ENCODE measurements at places on chromosomes 2 and 18.

DNA sequence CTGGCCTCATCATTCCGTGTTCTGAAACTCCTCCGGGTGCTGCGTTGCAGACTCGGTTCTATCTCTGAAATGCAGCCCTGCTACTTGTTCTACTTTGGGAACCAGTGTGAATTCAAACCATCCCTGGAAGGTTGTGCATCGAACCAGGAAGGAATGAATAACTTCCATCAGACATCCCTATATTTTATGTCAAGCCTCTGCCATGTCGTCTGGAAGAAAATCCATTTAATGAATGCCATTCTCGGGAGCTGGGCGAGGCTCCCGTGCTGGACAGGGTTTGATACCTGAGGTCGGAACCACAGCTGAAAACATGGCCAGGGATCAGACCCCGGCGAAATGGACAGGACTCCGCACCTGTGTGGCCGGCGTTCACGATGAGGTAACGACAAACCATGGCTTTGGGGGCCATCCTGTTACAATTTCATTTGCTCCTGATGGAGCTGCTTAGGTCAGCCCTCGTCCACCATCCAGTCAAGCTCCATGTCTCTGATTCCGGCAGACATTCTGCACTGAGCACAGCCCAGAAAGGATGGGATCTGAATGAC, 821.6 kb downstream of the GALR1 start:
- no peak for DNase-seq

GRCh38 chr2:172073518-172073917, 11.8 kb upstream of the DLX1 start:
- DNase-seq: no peak

GRCh38 chr2:45935791-45936622, 284.5 kb downstream of the PRKCE start:
- peak; percentile 65 for DNase-seq

GRCh38 chr18:58102875-58103274, 58.8 kb downstream of the NEDD4L start:
- DNase-seq: no peak

DNA sequence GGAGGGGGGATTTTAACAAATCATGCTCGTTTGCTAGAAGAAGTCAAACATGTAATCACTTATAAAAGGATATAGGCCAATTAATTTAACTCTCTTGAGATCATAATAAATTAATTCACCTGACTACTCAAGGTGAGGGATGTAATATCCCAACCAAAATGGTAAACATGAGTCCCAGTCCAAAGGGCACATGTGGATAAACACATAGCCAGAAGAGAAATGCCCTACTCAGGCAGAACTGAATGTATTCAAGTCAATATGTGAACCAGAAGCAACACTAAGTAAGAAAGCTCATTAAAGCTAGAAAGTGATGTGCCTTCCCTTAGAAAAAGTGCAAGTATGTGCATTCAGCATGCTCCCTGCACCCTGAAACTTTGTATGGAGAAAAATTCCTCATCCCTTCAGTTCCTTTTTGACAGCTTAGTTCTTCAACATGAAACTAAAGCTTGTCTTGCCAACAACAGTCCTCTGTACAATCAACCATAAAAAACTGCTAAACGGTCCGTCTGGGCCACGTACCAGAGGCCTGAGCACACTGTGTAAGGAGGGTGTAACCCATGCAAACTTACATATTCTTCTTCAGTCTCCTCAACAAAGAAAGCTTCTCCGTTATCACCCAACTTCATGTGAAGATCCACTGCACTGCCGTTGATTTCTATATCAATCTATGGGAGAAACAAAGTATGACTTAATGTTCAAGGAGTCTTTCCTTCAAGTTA, 58.9 kb downstream of the LPIN2 start:
- DNase-seq: no peak

GRCh38 chr2:191866195-191866594, 19.3 kb upstream of the CAVIN2 start:
- no peak for DNase-seq

DNA sequence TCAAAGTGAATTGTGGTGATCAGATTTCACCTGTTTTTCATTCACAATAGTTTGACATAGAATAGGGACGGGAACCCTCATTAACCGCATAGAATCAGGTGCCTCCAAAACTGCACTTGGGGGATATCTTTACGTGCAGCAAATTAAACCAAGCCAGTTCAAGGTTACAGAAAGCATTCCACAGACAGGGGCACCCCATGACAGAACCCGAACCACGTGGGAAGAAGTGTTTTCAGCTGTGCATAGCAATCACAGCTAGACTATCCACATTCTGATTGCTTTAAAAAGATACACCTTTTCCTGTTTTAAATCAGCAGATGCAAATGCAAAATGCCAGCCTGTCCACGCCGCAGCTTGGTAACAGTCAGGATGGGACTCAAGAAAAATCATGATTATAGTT, 205.8 kb downstream of the ANAPC1 start:
- DNase-seq: no peak

DNA sequence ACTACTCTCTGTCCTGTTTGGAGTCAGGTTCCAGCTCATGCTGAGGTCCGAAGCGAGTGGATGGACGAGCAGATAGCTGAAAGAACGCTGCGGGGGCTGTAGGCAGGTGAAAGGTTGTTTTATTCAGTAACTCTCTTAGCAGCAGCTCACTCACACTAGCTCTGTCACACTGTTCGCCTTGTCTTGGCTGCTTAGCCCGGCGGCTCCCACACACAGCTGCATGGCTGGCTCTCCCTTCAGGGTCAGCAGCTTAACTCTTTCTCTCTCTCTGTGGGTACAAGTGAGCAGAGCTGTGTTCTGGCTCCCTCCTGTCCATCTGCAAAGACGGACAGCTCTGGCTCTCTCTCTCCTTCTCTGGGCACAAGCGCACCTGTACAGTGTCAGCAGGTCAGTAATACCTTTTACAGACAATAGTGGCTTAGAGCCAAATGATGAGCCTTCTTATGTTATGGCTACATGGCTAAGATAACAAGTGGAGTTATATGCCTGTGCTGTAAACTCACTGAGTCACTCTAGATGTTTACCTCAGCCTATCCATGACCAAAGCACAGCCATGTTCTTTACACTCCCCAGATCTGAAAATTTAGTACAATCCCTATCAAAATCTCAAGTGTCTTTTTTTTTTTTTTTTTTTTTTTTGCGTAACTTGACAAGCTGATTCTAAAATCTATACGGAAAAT, 149.3 kb downstream of the GALNT1 start:
- no peak for DNase-seq

DNA sequence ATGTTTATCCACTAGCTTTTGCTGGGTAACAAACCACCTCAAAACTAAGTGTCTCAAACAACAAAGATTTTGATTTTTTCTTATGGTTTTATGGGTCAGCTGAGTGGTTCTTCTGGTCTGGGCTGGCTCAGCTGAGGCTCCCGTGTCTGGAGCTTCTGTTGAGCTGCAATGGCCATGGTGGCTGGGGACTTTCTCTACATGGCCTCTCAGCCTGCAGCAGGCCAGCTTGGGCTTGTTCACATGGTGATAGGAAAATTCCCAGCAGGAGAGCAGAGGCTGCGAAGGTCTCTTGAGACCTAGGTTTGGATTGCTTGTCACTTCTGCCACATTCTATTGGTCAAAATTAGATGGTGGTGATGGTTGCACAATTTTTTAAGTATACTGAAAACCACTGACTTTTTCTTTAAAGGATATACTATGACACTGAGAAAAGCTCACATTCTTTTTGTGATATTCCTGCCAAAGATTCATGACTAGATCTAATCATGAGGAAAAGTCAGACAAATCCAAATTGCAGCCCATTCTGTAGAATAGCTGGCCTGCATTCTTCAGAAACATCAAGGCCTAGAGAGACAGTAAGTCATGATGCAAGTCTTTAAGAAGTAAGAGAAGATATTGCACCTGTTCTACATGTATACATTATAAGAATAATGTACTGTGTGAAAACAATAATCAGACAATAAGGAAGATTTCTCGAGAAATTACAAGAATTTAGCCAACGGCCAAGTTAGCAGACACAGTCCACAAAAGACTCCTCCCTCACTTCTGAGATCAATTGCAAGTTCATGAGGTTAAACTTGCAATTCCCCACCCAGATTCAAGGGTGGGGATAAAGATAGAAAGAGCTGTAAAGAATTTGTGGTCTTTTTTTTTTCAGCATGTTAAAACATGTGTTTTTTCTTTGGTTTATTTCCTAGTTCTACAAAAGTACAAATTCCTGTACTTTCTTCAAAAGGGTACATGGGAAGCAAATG, 35.0 kb upstream of the IL1R2 start:
- DNase-seq: no peak

- no peak for DNase-seq
Observed at GRCh38 chr2:239250216-239251081, 150.4 kb downstream of the HDAC4 start.

DNA sequence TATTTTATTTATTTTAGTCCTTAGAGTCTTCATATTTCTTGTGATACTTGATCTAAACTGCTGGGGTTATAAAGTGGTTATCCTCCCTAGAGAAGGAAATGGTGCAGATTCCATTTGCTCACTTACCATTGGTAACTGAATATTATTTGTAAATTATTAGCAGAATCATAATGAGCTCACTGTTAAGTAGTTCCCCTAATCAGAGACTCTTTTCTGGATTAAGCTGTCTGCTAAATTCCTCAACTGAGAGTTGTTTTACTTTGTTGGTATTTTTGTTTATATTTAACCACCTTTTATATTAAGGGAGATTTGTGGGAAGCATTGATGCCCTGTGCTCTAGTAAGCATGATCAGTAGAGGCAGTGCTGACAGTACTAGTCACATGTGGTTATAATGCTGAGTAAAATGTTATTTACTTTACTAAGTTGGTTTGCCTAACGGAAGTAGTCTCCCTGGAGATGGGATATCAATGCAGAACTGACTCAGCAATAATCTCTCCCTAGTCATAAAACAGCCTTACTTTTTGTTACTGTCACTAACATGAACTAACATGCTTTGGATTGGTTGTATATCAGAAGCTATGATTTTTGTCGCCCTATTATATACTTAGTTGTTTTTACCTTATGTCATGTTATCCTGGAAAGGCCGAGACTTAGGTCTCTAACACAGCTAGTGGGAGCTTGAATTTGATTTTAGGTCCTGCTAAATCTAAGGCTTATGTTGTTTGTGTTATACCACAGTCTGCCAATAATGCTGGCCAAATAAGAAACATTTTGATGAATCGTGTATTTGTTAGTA, 166.7 kb downstream of the MCFD2 start:
- DNase-seq: no peak

Data from right renal cortex interstitium (tissue), 3 donors.